Suprapubic skin (tissue), 4 donors: ENCODE measurements at places on chromosomes 2 and 18.

- DNase-seq, result no peak
These were observed 24.0 kb downstream of the SERPINB7 start for GRCh38 chr18:63799189-63799588.

GRCh38 chr2:174124181-174124580 lies 124.2 kb downstream of the OLA1 start:
- no peak for DNase-seq

DNA sequence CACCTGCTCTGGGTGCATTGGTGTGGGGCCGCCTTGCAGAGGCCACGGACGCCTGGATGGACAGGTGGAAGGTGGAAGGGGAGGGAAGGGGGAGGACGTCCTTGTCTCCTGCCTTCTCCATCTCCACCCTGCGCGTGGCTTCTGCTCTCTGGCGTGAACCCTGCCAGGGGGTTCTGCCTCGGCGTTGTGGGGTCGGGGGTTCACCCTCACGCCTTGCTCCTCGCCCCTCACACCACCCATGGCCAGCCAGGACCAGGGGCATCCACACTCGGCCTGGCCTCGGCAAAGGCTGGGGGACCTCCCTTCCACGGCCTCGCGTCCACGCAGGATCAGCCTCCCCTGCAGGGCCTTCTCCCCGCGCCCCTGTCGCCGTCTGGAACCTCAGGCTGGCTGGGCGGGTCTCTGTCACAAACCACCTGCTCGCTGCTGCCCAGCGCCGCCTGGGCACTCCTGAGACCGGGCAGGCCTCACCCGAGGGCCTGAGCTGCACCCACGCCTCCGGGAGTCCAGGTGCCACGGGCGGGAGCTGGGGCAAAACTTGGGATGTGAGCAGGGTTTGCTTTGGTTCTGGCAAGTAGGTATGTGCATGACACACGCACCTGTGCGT lies 655.9 kb downstream of the GALR1 start:
- no peak for DNase-seq

DNA sequence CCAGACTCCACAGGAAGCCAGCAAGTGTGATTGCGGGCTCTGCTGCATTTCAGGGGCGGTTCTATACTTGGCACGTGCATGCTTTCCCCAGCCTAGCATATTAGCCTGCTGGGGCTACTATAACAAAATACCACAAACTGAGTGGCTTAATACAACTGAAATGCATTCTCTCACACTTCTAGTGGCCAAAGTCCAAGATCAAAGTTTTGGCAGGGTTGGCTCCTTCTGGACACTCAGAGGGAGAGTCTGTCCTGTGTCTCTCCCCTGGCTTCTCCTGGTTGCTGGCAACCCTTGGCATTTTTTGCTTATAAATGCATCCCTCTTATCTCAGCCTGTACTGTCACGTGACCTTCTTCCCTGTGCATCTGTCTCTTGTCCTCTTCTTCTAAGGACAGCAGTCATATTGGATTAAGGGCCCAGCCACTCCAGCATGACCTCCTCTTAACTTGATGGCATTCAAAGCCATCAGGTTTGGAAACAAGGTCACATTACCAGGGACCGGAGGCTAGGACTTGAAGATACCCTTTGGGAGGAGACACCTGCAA lies 138.7 kb downstream of the RNF152 start:
- no peak for DNase-seq

- DNase-seq, result no peak
These were observed 172.5 kb upstream of the MGAT5 start for GRCh38 chr2:134081238-134081938.

- no peak for DNase-seq
These were observed 1.8 kb downstream of the HNMT start for GRCh38 chr2:137966043-137966442.

DNA sequence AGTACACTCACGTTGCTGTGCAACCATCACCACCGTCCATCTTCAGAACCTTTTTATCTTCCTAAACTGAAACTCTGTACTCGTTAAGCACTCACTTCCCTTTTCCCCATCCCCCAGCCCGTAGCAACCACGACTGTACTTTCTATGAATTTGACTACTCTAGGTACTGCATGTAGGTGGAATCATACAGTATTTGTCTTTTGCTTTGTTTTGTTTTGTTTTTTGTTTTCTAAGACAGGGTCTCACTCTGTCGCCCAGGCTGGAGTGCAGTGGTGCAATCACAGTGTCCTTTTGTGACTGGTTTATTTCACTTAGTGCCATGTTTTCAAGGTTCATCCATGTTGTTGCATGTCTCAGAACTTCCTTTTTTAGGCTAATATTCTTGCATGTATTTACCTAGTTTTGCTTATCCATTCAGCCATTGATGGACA lies 7.0 kb upstream of the TYMS start:
- DNase-seq, result no peak

DNA sequence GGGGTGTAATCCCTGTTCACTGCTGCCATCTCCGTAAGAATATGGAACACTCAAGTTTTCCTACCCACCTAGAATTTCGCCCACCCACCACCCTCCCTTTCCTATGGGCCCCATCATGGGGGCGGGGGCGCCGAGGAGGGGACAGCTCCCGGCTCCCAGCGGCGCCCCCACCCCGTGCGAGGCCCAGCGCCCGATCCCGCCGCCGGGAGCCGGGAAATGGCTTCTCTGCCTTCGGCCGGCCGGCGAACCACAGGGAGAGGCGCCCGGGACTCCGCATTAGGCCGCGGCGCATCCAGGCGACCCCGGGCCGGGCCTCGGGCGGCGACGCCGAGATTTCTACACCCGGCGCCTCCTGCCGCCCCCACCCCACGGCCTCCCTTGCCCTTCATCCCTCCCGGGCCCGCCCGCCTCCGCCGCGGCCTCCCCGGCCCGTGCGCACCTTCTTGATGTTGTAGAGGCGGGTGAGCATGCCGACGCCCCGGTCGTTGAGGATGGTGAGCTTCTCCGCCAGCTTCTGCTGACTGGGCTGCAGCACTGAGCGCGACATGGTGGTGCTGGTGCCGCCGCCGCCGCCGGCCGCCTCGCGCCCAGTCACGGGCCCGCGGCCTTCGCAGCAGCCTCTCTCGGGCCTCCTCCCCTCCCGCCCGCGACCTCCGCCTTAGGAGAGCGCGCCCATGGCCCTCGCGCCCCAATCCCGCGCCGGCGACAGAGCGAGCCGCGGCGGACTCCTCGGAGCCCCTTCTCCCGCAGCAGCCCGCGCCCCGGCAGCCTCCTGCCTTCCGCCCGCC lies 510 bp downstream of the NCKAP1 start:
- peak; percentile 75 for DNase-seq

DNA sequence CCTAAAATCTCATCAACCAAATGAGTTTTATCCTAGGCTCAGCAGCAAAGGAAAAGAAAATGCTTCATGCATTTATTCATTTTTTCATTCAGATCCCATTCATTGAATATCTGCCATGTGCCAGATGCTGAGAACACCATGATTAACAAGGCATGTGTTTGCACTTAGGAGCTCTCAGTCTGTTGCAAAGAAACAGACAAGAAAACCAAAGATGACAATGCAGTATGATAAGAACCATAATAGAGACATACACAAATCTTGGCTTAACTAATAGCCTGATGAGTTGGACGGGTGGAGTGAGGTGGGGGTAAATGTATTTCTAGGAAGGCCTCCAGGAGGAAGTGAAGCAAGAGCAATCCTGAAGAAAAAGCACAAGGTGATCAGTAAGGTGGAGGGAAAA lies 177.8 kb upstream of the SCN7A start:
- DNase-seq, result no peak

- DNase-seq, result no peak
These were observed 36.9 kb downstream of the CNGA3 start for GRCh38 chr2:98383166-98383565.

- no peak for DNase-seq
These were observed 44.1 kb downstream of the MRPS5 start for GRCh38 chr2:95077530-95077825.

DNA sequence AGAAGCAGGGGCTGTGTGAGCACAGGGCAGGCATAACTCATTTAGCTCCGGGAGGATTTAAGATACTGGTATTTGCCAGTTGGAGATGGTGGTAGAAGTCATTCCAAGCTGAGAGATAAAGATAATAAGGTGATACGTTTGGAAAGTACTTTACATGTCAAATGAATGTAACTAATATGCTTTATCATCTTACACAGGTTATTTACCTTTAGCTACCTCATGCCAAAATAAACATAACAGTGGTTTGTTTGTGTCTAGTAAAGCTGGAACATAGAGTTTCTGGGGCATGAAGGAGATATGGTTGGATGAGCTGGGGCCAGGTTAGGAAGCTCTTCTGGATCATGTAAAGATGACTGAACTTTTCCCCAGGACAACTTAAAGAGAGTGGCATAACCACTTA lies 126.9 kb upstream of the PIK3C3 start:
- no peak for DNase-seq

GRCh38 chr2:208359632-208359986 lies 47.0 kb upstream of the PTH2R start:
- no peak for DNase-seq

DNA sequence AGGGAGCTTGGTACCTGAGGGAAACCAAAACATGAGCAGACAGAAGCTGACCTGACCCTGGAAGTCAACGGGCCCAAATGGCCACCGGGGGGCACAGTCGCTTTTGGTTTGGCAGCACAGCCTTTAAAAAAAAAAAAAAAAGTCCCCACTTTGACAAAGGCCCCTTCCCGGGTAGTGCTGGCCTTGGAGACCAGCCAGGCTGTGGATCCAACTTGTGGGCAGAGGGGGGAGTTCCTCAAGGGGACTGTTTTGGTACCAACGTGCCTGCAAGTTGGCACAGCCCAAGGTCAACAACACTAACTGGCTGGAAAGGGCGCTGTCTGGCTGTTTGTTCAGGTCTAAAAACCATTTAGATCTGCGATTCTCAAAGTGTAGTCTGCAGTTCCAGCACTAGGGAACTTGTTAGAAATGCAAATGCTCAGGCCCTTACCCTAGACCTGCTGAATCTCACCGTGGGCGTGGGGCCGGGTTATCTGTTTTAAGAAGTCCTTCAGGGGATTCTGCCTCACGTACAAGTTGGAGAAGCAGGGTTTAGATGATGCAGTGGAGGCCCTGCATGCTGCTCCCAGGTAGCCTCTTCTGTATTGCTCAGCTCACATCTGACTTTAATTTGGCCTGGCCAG lies 83.0 kb downstream of the LPIN1 start:
- DNase-seq, result no peak

DNA sequence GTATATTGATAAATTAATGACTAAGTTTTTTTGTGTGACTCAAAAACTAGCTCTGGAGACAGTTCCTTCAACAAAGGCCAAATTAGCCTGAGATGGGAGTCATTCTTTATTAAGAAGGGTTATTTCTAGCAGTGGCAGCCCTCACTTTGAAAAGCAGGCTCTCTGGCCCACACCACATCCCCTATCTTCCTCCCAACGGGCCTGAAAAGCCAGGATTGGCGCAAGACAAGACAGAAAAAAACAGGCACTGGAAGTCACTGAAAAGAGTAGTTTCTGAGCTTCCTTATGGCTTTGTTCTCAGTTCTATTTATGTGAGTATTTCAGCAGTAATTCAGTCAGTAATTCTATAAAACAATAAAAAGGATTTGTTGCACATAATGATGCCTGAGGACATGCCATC lies 149.0 kb downstream of the LAMA3 start:
- no peak for DNase-seq

GRCh38 chr18:50751490-50751889 lies 68.3 kb downstream of the MRO start:
- DNase-seq, result no peak

DNA sequence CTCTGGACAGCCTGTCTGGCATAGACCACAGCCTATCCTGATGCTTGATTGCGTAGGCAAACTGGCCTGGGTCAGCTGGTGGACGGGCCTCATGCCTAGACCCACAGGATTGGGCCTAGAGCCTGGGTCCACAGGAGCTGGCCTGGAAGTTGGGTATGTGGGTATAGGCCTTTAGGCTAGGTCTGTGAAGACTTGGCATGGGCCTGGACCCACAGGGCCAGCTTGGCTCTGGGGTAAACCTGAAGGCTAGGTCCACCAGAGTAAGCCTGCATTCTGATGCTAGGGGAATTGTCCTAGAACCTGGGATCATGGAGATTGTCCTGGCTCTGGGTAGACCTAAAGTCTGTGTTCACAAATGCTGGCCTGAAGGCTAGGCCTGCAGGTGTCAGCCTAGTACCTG lies 1293.7 kb downstream of the CNTNAP5 start:
- DNase-seq, result no peak

DNA sequence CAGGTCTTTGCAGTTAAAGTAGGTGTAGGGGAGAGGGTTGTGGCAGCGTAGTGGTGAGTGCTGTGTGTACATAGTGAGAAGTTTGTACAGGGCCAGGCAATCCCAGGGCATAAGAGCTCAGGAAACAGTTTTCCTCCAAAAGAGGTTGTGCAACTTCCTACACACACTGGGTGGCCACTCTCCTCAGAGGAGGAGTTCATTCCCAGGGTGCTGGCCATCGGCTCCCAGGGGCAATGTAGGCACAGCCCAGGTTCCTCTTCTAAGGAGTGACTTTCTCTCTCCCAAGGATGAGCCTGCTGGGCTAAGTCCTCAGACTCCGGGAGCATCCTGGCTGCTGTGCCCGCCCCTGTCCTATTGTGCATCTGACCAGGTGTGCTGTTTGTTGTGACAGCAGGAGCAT lies 3.0 kb downstream of the ACOXL start:
- no peak for DNase-seq

GRCh38 chr2:52608030-52608429 lies 1159.6 kb upstream of the CHAC2 start:
- DNase-seq, result no peak

GRCh38 chr18:43022874-43023273 lies 92.6 kb downstream of the RIT2 start:
- no peak for DNase-seq

- no peak for DNase-seq
These were observed 190.7 kb downstream of the MTCL1 start for GRCh38 chr18:8895987-8896619.

DNA sequence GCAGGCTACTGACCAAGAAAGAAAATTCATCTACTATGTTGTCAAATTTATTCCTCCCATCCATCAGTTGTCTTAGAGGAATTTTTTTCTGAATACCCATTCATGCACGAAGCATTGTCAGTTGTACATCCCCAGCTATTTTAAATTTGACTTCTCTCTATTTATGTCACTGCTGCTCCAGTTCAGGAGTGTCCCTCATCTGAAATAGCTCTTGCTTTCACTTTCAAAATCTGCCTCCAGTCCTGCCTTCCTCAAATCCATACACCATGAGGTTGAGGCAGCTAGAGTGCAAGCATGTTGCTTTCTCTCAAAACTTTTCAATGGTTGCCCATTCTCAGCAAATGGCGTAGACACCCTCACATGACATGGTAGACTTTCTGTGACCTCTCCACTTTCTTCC lies 335.4 kb upstream of the CDH2 start:
- DNase-seq, result no peak

GRCh38 chr2:52955079-52955478 lies 812.5 kb upstream of the CHAC2 start:
- DNase-seq, result no peak

DNA sequence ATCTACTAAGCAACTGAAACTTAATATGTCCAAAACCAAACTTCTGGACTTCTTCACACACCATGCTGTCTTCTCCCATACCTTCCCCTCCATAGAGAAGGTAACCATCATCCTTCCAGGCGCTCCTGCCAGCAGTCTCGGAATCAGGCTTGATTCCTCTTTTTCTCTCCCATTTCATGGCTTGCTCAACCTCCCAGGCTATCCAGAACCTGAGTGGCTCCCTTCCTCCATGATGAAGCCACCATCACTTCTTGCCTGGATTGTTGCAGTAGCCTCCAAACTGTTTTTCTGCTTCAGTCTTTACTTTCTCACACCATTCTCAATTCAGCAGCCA lies 40.1 kb upstream of the NDUFV2 start:
- DNase-seq, result no peak

- DNase-seq, result no peak
These were observed 262.1 kb downstream of the LPIN1 start for GRCh38 chr2:12008425-12009061.
